ENCODE measurements at places on chromosomes 6 and 20. TPM values are rescaled to one million over a fixed set of nuclear protein-coding genes. Genes with fewer than 3 reads are reported as not detected.

The LST1 gene
- not detected for polyA plus RNA-seq

The HEY2 gene
- polyA plus RNA-seq = not detected

The ENPP3 gene
- polyA plus RNA-seq = not detected

The NOL7 gene
- polyA plus RNA-seq = 88.8 TPM

The DTNBP1 gene
- polyA plus RNA-seq = 22.6 TPM

The TNFRSF6B gene
- not detected for polyA plus RNA-seq

The SYNDIG1 gene
- 0.46 TPM for polyA plus RNA-seq

The PKIG gene
- 210 TPM for polyA plus RNA-seq

The TINAG gene
- not detected for polyA plus RNA-seq

The MAFB gene
- polyA plus RNA-seq = 5.6 TPM

The CRYBG1 gene
- 0.04 TPM for polyA plus RNA-seq

The PABPC1L gene
- polyA plus RNA-seq = 6.2 TPM

The PNPLA1 gene
- 0.26 TPM for polyA plus RNA-seq

The CD93 gene
- not detected for polyA plus RNA-seq

The CCM2L gene
- 1.5 TPM for polyA plus RNA-seq

The CRISP3 gene
- polyA plus RNA-seq = not detected

The BPIFB2 gene
- polyA plus RNA-seq = not detected

The XPO5 gene
- 36.0 TPM for polyA plus RNA-seq

The PHACTR1 gene
- 4.8 TPM for polyA plus RNA-seq

The PRDM13 gene
- not detected for polyA plus RNA-seq

The HRH3 gene
- polyA plus RNA-seq = 2.8 TPM

The TSPYL4 gene
- polyA plus RNA-seq = 97.2 TPM

The RHAG gene
- polyA plus RNA-seq = not detected
